Activated gamma-delta T cell treated with anti-CD3 and anti-CD28 coated beads, Interleukin-2, amount 50 U/mL, for 16 hours (primary cell): ENCODE measurements at places on chromosomes 7 and 10.

- DNase-seq = no peak
Measured at GRCh38 chr7:95904099-95904498, 131.7 kb downstream of the DYNC1I1 start.

DNA sequence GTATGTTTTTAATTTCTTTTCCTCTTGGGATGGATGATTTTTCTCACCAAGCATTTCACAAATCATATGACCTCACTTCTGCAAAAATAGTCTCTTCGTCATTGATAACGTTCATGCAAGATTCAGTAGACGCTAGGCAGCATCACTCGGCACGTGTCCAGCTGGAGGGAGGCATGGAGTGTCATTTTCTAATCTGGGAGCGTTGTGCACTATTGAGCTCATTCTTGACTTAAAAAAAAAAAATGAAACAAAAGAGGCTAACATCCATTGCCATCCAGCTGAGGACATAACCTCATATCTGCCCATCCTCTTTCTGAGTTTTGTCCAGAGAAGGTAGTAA is 56.2 kb downstream of the COL17A1 start:
- DNase-seq = no peak

GRCh38 chr10:90621577-90621976 is 236.3 kb downstream of the HTR7 start:
- DNase-seq = no peak

GRCh38 chr7:28889290-28889689 is 68.8 kb downstream of the TRIL start:
- DNase-seq = no peak

DNA sequence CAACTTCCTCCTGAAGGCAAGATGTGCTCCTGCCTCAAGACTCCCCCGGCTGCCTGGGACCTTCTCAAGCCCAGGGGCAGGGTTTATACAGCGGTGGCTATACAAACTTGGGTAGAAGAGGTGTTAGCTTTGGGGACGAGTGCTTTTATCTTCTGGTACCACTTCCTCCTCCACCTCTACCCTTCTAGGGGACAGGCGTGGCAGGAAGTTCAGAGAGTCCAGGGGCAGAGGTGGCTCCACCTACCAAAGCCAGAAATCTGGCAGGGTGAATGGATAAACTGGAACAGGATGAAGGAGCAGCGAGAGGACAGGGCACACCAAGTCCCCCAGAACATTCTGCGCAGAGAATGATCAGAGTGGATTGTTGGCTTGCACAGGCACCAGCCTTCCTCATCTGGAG is 24.0 kb upstream of the TM9SF3 start:
- no peak for DNase-seq

DNA sequence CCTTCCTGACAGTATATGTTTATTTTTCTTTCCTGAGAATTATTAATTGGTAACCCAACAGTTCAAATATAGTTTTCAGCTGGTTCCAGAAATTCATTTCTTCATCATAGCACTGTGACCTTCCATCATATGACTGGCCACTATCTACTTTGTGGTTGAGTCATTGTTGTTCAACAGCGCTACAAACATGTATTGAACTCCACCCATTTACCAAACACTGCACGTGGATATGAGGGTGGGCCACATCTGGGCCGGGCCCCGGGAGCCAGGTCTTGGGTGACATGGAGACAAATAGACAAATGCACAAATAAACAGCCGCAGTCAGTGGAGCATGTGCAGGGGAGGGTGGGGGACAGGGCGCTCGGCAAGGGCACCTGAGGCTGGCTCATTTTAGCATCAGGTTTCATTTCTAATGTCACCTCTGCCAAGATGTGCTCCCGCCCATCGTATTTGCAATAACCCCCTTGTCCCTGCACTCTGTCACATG is 24.0 kb upstream of the EEPD1 start:
- DNase-seq = no peak

- no peak for DNase-seq
Measured at GRCh38 chr7:41110186-41110585, 592.7 kb downstream of the INHBA start.

DNA sequence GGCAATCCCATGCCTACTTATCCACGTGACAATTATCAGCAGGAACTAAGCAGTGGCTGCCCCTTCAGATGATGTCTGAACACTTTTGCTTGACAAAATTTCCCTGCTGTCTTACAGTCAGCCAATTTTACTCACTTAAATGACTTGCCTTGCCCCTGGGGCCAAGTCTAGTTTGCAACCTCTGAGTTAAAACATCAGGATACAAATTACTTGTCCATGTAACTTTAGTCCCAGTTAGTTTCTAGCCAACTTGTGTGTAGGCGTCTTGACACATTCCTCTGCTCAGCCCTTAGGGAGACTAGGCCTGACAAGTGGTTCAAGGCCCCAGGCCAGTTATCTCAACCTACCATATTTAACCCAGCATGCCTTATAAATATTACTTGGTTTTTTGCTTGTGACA is 11.6 kb upstream of the TYSND1 start:
- DNase-seq = no peak

DNA sequence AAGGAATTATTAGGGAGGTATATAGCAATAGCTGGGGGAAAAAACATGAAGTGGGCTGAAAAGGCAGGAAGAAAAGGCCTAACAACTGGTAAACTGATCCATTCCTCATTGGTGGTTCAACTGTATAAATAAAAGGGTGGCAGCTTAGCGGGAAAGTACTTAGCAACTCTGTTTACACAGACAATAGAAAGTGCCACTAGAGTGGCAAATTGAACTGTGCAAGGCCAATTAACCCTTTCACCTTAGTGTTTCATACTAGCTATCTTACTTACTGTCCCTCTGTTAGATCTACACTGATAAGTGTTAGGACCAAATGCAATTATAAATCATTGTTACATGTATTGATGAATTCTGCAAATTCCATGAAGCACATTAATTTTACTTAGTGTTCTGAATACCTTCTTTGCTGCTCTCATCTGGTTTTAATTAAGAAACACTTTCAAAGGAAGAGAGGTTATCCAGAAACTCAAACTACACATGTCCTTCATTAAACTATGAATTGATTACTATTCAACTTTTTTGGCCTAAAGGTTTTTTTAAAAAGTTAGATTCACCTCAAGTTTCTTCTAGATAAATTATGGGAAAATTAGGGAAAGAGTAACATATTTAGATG is 28.0 kb downstream of the DNAJC1 start:
- DNase-seq = no peak

GRCh38 chr10:75475460-75476182 is 44.2 kb downstream of the LRMDA start:
- no peak for DNase-seq

- no peak for DNase-seq
Measured at GRCh38 chr10:45373003-45373575, 927 bp upstream of the ALOX5 start.

GRCh38 chr10:77978360-77978759 is 51.0 kb downstream of the POLR3A start:
- no peak for DNase-seq

DNA sequence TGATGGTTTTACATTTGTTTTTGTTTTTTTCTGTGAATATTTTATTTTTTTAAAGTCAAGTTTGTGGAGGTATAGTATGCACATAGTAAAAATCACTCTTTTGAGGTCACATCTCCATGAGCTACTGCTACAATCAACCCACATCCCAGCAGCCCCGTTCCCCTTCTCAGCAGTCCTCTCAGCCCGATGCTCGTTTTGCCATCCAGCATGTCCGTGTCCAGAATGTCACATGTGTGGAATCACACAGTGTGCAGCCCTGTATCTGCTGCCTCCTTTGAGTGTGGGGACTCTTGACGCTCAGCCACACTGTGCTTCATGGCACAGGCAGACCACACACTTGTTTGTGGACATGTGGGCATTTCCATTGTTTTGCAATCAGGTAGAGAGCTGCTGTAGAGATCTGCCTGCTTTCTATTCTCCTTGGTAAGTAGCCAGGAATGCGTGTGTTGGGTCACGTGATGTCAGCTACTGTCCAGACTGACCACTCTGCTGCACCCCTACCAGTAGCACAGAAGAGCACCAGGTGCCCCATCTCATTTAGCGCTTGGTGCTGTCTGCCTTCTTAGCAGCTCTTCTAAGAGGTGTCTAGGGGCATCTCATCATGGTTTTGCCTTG is 71.6 kb upstream of the CAMK2B start:
- DNase-seq = no peak

- DNase-seq = no peak
Measured at GRCh38 chr10:13597909-13598308, 11.1 kb downstream of the PRPF18 start.

DNA sequence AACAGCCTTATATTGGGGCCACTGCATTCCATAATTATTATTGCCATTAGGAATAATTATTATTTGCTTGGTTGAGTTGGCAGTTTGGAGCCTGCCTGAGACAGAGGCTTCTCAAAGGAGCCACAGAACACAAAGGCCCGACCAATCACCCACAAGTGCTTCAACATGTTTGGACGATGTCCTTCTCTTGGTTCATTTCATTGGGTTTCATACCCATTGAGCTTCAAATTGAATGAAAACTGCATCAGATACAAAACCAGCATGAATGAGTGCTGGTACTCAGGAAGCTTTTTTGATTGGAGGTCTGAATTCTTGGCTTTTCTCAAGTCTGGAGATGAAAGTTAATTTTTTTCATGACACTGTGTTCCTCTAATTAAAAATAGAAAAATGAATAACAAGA is 168.3 kb downstream of the CREB5 start:
- DNase-seq = no peak

DNA sequence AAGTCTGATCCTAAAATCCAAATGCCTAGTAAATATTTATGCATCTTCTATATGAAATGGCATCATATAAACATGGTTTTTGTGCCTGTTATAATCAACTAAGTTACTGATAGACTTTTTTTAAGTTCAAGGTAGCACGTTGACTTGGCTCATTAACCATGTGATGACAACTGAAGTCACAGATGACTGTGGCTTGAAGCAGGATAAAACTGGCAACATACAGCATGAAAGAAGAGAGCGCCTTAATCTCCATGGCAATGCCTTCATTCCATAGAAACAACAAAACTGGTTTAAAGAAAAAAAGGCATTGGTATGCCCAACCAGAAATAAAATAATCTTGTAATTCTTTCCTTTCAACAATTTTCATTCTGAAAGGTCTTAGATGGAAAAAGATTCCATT is 188.9 kb upstream of the CDK1 start:
- DNase-seq = no peak

GRCh38 chr10:91520661-91521060 is 110.5 kb downstream of the HECTD2 start:
- no peak for DNase-seq

- DNase-seq = no peak
Measured at GRCh38 chr7:24754906-24755506, 2.3 kb downstream of the GSDME start.

DNA sequence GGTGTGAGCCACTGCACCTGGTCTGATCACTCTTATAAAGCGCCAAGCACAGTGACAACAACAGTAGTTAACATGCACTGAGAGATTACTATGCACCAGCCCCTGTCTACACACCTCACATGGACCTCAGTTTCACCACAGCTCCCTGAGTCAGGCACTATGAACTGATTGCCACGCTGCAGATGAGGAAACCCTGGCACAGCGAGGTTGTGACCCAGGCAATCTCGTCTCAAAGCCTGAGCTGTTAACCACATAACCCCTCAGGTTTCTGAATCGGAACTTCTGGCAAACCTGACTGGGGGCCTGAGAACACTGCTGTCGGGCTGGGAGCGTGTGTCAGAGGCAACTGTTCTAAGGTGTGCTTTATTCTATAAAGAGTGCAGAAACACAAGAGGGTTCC is 150.8 kb downstream of the RNF216 start:
- DNase-seq = peak; percentile 36
